Body of pancreas (tissue), 4 donors: ENCODE measurements at places on chromosomes 12 and 14. TPM values are rescaled to one million over a fixed set of nuclear protein-coding genes. Genes with fewer than 3 reads are reported as not detected.

PSMA3 gene
- 59.7 TPM for total RNA-seq

STYK1 gene
- 0.26 TPM for total RNA-seq

LPAR5 gene
- 3.6 TPM for total RNA-seq

COCH gene
- total RNA-seq = 9.6 TPM

YY1 gene
- 30.3 TPM for total RNA-seq

CCDC197 gene
- total RNA-seq = not detected

GRCh38 chr14:58460772-58461171, 33.3 kb downstream of the KIAA0586 start:
- DNase-seq = no peak
- no peaks in the 10 kb centered on the region for H3K4me1 ChIP-seq
- no peak overlapping the region for H3K27ac ChIP-seq
- H3K27me3 ChIP-seq = no peaks in the 10 kb centered on the region
- no peak overlapping the region for H3K4me3 ChIP-seq

- H3K4me3 ChIP-seq = peak within 1 kb of the TSS; percentile 41
- H3K36me3 ChIP-seq = no peaks in the 10 kb centered on the region
- peak within 1 kb of the TSS; percentile 57 for H3K27ac ChIP-seq
- H3K27me3 ChIP-seq = no peaks in the 10 kb centered on the region
- peaks cover 5% of the 10 kb centered on the region for H3K4me1 ChIP-seq
These were observed at the start of gene FBLN5 for GRCh38 chr14:91947475-91948184. TSS of gene FBLN5 (minus strand) at chr14:91947694. CDS start at chr14:91947229, 465 bp downstream.

DNA sequence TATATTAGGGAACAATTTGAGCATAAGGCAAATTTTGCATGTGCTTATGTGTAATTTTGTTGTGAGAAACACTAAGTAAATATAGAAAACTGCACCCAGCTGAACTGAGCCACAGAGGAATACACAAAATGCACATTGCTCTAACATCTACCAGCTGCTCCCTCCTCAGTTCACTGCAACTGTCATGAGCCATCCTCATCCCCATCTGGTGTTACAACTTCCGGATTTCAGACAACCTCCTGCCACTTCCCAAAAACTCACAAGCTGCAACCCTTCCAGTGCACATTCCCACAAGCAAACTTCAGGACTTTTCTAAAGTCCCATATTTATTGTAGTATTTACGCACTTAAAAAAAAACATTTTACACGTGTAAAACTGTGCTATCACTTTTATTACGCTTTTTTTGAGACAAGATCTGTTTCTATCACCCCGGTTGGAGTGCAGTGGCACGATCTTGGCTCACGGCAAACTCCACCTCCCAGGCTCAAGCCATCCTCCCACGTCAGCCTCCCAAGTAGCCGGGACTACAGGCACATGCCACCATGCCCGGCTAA, 169.1 kb upstream of the TBX3 start:
- H3K4me1 ChIP-seq = no peaks in the 10 kb centered on the region
- no peaks in the 10 kb centered on the region for H3K36me3 ChIP-seq
- H3K4me3 ChIP-seq = no peak overlapping the region
- DNase-seq = no peak
- no peak overlapping the region for H3K27ac ChIP-seq

DNA sequence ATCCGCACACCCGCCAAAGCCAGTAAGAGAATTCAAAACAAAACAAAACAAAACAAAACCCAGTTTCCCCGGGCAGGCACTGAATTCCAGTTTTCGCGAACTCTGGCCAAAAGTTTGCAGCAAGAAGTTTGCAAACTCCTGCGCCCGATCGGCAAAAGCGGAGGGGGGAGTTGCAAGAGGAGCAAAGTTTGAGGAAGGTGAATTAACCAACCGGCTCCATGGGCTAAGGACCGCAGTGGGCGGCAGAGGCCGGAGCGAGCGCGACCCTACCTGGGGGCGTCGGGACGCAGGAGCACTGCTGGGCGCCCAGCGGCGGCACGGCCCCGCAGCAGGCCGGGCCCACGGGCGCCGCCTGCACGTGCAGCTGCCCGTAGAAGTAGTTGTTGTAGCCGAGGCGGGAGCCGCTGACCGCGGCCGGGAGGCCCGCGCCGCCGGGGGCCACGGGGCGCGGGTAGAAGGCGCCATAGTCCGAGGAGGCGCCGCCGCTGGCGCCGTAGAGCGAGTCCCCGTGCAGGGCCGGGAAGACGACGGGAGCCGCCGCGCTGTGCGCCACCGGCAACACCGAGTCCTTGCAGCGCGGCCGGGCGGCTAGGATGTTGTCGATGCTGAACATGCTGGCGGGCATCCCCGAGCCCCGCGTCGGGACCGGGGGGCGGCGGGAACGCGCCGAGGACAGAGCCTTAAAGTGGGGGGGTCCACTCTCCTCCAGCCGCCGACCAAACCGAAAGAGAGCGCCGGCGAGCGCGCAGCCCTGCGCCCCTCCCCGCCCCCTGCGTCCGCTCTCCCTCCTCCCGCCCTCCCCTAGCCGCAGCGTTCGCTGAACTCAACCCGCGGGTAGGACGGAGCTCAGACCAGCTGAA, at the start of gene GSC:
Gene GSC, minus strand, starts transcription at position 723 of the 860 bp plus-strand sequence. Its CDS starts 98 bp downstream, at position 625.
- no peaks in the 10 kb centered on the region for H3K36me3 ChIP-seq
- H3K27ac ChIP-seq = peak within 1 kb of the TSS; percentile 35
- H3K4me3 ChIP-seq = peak within 1 kb of the TSS; percentile 39
- peak; percentile 49 for DNase-seq
- peaks cover 25% of the 10 kb centered on the region for H3K4me1 ChIP-seq
- H3K27me3 ChIP-seq = peaks cover 40% of the 10 kb centered on the region

GRCh38 chr12:89448526-89448925, 76.1 kb downstream of the GALNT4 start:
- no peaks in the 10 kb centered on the region for H3K36me3 ChIP-seq
- H3K27me3 ChIP-seq = no peaks in the 10 kb centered on the region
- no peak overlapping the region for H3K4me3 ChIP-seq

DNA sequence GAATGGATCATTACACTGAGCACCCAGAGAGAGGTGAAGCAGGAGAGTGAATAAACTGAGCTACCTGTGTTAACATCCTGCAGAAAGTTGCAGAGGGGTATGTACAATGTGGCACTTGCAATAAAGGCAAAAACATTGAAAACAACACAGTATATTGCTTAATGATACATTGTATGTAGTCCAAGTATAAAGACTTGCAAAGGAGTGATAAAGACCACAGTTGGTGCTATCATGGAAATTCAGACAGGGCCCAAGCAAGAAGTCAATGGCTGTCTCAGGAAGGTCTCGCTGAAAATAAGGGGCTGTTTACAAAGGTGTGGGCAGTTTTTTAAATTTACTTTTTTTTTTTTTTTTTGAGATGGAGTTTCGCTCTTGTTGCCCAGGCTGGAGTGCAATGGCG, 10.0 kb downstream of the TMEM120B start:
- no peak overlapping the region for H3K4me3 ChIP-seq
- H3K27ac ChIP-seq = no peak overlapping the region
- DNase-seq = no peak
- no peaks in the 10 kb centered on the region for H3K4me1 ChIP-seq

DNA sequence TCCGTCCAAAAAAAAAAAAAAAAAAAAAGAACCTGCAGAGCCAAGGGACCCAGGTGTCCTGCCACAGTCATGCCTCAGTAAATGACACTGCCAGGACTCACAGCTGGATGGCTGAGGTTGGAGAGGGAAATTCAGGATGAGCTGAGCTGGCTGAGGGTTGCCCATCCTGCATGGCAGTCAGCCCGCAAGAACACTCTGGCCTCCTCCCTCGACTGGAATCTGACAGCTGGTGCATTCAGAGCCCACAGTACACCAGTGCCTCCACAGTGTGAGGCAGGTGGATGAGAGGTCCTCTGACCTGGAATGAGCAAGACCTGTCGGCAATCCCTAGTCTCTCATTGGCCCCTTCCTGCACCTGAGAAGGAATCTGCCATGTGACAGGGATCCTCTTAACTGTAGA, 74.4 kb upstream of the GPR68 start:
- no peak overlapping the region for H3K4me3 ChIP-seq
- H3K36me3 ChIP-seq = no peaks in the 10 kb centered on the region
- DNase-seq = no peak
- H3K4me1 ChIP-seq = peaks cover 12% of the 10 kb centered on the region
- no peaks in the 10 kb centered on the region for H3K27me3 ChIP-seq
- no peak overlapping the region for H3K27ac ChIP-seq

DNA sequence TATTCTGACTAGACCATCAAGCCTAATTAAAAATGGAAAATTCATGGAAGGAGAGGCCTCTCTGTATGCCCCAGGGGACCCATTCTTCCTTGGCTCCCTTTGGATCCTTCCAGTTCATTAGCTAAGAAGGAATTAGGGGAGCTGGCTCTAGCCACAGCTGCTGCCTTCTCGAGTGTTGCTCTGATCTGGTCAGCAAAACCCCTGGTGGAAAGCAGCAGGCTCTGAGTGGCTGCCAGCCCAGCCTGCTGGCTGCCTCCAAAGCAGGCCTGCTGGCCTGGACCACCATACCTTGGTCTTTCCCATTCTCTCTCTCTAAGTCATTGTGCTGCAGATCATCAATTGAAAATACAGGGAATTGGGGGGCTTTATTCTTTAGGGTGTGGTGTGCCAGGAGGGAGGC, 29.0 kb upstream of the AKAP6 start:
- no peak overlapping the region for H3K27ac ChIP-seq
- H3K27me3 ChIP-seq = no peaks in the 10 kb centered on the region
- peak; percentile 9 for DNase-seq

DNA sequence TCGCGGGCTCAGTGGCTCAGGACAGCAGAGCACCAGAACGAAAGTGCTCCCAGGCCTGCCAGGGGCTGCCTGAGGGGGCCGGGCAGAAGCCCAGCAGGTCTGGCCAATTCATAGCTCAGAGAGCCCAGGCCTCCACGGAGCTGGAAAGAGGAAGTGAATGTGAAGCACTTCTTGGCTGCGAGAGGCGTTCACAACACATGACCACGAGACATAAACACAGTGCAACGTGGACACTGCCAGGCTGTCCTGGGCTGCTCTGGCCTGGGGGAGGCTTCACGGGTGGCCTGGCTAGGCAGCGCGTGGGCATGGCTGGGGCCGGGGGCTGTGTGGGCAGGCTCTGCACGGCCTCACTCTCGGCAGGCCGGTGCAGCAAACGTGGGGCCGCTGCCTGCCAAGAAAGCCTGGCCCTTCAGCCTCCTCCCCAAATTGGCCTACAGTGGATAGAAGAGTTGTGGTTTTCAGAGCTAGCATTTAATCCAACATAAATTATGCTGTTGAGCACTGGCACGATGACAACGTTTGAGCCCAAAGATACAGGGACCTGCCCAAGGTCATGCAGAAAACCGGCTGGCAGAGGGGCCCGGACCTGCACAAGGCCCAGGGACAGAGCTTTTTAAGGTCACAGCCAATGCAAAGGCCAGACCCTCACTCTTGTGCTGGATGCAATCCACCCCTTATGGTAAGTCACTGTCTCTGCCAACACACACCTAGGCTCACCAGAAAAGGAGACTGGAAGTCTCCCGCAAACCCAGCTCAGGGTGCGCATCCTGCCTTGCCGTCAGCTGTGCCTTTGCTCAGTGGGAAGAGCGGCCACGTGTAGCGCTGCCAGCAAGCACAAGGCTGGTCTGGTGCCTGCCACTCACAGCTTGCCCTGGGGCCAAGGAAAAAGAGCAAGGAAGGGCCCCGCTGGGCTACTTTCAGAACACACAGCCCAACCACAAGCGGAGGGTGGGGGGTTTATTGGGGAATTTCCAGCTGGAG, 8.6 kb downstream of the SLC25A29 start:
- DNase-seq = peak; percentile 72
- no peaks in the 10 kb centered on the region for H3K27me3 ChIP-seq
- H3K27ac ChIP-seq = peak overlapping the region; percentile 66
- no peaks in the 10 kb centered on the region for H3K36me3 ChIP-seq
- H3K4me1 ChIP-seq = peaks cover 31% of the 10 kb centered on the region
- no peak overlapping the region for H3K4me3 ChIP-seq

GRCh38 chr12:49296034-49296835, 1.3 kb downstream of the PRPH start:
- peaks cover 3% of the 10 kb centered on the region for H3K27me3 ChIP-seq
- DNase-seq = peak; percentile 53
- no peaks in the 10 kb centered on the region for H3K36me3 ChIP-seq
- H3K4me3 ChIP-seq = no peak overlapping the region
- H3K4me1 ChIP-seq = peaks cover 26% of the 10 kb centered on the region

- no peak for DNase-seq
- no peaks in the 10 kb centered on the region for H3K27me3 ChIP-seq
- no peak overlapping the region for H3K4me3 ChIP-seq
- H3K4me1 ChIP-seq = no peaks in the 10 kb centered on the region
- H3K36me3 ChIP-seq = no peaks in the 10 kb centered on the region
- no peak overlapping the region for H3K27ac ChIP-seq
These were observed 25.7 kb downstream of the SOAT2 start for GRCh38 chr12:53128780-53129569.

- no peaks in the 10 kb centered on the region for H3K27me3 ChIP-seq
- H3K4me3 ChIP-seq = no peak overlapping the region
- H3K27ac ChIP-seq = no peak overlapping the region
- no peaks in the 10 kb centered on the region for H3K36me3 ChIP-seq
- no peak for DNase-seq
These were observed 9.7 kb downstream of the TOX4 start for GRCh38 chr14:21486640-21487087.

- no peaks in the 10 kb centered on the region for H3K4me1 ChIP-seq
- no peaks in the 10 kb centered on the region for H3K36me3 ChIP-seq
- H3K4me3 ChIP-seq = no peak overlapping the region
- DNase-seq = no peak
- no peaks in the 10 kb centered on the region for H3K27me3 ChIP-seq
- H3K27ac ChIP-seq = no peak overlapping the region
These were observed 216.0 kb upstream of the PRKD1 start for GRCh38 chr14:30143627-30144026.

DNA sequence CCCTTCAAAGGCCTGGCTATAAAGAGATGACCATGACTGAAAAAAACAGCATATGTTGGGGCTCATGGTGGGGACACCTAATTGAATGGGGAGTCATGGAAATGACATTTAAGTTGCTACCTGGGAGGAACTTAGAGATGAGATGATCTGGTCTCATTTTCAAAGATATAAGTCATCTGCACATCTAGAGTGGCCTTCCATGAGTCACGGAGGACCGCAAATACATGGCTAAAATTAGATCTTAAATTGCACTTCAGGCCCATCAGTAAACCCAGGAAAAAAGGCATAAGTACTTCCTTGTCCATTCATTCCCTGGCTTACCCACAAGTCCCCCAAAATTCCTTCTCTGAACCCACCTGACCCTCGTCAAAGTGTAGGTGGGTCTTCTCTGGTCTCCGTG, 53.4 kb downstream of the SPTB start:
- no peaks in the 10 kb centered on the region for H3K27me3 ChIP-seq
- no peak overlapping the region for H3K27ac ChIP-seq
- H3K4me3 ChIP-seq = no peak overlapping the region
